ENCODE measurements at places on chromosomes 16 and 17.

GRCh38 chr16:1221628-1222552, 3.2 kb downstream of the TPSG1 start:
- no peak for DNase-seq

- no peak for DNase-seq
Measured at GRCh38 chr16:83269541-83269940, 538.2 kb upstream of the HSBP1 start.

GRCh38 chr16:52453644-52454043, 93.3 kb downstream of the TOX3 start:
- no peak for DNase-seq

DNA sequence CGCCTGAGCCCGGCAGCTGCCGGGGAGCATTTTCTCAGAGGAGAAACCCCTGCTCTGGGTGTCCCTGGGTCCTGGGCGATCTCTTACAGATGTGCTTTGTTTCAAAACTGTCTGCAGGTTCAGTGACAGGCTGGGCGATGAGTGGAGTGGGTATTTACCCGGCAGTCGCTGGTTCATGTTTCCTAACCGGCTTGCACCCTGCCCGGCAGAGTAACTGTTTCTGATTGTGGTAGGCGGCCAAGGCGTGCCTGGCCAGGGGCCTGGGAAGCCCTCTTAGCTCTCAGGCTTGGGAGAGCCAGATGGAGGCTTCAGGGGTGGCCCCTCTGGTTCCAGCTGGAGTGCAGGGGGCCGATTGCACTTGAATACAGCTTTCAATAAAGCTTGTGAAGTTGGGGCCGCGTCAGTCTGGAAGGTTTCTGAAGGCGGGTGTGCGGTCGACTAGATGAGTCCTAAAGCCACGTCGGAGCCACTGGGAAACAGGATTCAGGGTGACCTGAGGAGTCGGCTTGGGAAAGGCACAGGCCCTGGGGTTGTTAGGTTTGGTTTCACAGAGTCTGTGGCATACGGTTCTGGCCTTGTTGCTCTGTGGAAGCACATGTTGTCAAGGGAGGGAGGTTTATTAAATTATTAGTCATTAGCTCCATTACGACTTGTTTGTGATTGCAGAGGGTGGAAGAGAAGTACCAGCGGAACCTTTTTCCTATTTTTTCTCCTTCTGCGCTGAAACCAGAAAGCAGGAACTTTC, 1.4 kb downstream of the BAIAP2 start:
- DNase-seq, result no peak

DNA sequence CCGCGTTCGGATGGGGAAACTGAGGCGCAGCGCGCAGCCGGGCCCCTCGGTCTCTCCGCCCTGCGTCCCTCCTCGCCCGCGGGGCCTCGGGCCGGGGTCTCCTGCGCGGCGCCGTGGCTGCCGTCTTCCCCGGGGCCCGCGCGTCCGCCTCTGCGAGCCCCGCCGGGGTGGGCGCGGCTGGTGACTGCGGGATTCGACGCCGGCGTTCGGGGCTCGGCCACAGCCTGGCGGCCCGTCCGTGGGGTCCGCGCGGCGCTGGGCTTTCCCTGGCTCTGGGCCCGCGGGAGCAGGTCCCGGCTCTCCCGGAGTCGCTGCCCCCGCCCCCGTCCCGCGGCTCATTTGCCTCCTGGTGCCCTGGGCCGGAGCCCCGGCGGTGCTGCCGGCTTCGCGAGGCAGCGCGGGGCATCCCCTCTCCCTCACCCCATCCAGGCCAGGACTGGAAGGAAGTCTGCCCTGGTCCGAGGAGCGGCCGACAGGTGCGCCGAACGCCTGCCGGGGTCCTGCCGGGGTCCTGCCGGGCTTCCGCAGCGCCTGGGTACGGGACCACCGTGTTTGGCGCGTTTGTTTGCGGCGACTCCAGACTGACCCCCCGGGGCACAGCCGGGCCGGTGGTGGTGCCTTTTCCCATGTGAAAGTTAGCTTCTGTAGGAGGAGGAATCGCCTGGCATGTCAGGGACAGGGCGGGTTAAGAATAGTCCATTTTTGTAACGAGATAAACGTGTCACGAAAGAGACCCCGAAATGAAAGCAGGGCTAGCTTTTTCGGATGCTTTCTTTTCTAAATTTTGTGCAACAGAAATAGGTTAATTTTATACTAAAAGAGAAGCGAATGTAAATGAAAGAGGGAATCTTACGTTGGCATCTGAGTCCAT, 671 bp downstream of the CHMP6 start:
- DNase-seq, result peak; percentile 51

GRCh38 chr16:31708348-31708747, 165.3 kb upstream of the ZNF267 start:
- no peak for DNase-seq
